ENCODE measurements at places on chromosomes 6 and 20.

DNA sequence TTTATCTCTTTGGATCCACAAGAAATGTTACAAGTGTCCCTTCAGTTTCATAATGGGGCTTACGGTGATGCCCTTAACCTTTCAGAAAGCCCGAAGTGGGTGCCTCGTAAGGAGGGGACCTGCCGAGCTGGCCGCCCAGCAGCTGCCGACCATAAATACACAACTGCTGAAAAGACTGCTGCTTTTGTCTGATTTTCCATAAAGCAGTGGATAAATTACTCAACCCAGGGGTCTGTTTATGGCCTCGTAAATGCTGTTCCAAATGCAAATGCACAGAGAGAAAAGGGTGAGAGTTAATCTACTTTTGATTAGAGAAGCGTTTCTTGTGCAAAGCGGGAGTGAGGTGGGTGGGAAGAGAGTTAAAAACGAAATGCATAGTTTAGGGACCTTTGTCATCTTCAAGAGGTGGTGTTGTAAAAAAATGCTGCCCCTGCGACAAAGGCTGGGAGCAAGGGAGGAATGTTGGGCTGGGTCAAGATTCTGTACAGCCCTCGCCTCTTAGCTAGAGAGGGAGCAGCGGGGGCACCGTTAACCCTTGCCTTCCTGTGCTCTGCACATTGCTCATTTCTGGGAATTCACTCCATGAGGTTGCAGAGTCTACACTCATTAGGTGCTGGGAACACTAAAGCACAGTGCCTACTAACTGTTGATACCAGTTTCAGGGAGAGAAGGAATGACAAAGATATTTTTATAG, 112.0 kb upstream of the MTHFD1L start:
- no peak for DNase-seq

GRCh38 chr20:48825566-48825920, 2.3 kb downstream of the PREX1 start:
- no peak for DNase-seq

- DNase-seq: no peak
These were observed 209.5 kb downstream of the SAMD5 start for GRCh38 chr6:147717991-147718390.

DNA sequence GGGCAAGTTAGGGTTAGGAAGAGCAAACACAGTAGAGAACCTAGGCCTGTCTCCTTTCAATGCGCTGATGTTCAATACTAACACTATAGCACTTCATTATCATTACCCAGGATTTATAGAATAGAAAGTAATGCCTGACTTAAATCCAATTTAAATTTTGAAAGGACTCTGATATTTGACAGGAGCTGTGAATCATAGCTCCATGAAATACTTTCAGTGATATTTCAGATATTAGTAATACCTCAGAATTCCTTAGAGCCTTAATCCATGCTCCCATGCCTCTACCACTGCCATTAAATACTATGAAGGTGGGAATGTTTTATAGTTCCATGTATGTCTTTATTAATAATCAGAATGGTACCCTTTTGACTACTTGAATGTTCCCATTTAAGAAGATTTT, 530.2 kb downstream of the BCKDHB start:
- no peak for DNase-seq

DNA sequence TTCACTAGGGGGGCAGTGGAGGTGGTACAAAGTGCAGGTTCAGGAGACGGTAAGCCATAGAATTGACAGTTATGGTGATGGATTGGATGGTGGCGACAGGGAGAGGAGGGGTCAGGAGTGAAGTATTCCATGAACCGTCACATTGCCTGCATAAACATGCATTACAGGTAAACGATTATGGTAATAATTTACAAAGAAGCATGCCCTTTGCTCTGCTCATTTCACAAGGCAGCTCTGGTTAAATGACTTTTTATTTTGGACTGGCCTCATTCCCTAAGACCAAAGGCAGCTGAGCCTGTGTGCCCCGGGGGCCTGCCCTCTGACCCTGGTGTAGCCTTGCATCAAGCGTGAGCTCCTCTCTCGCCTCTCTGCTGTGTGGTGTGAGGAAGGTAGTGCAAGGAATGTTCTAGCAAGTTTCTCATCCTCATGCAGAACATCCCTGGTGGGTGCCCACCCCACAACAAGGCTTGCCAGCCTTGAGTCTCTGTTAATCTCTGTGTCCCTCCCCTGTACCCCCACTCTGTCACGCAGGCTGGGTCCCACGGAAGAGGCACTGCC, 59.0 kb downstream of the PPP1R14C start:
- no peak for DNase-seq

- no peak for DNase-seq
These were observed 168.5 kb upstream of the ATXN1 start for GRCh38 chr6:16929809-16930208.

GRCh38 chr6:16836144-16836981, 75.1 kb upstream of the ATXN1 start:
- DNase-seq: no peak

DNA sequence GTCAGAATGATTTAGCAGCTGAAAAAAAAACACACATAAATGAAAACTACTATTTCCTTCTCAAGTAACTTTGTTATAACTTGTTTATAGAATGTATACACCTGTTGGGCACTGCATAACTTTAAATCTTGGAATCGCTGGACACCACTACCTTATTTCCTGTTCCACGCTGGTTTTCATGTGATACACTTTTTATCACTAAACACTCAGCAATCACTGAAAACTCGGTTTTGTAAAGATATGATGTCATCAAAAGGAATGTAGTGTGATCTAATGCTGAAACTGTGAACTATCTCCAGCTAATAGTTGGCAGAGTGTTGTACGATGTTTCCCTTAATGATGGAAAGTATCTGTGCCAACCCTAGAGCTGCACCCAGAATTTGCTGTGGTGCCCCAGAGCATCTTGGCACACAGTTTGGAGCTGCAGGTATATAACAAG, 127.9 kb downstream of the BACH2 start:
- DNase-seq: no peak

- DNase-seq: no peak
These were observed 109.7 kb upstream of the GMDS start for GRCh38 chr6:2355150-2355549.
